ENCODE measurements at places on chromosomes 7 and 10.

DNA sequence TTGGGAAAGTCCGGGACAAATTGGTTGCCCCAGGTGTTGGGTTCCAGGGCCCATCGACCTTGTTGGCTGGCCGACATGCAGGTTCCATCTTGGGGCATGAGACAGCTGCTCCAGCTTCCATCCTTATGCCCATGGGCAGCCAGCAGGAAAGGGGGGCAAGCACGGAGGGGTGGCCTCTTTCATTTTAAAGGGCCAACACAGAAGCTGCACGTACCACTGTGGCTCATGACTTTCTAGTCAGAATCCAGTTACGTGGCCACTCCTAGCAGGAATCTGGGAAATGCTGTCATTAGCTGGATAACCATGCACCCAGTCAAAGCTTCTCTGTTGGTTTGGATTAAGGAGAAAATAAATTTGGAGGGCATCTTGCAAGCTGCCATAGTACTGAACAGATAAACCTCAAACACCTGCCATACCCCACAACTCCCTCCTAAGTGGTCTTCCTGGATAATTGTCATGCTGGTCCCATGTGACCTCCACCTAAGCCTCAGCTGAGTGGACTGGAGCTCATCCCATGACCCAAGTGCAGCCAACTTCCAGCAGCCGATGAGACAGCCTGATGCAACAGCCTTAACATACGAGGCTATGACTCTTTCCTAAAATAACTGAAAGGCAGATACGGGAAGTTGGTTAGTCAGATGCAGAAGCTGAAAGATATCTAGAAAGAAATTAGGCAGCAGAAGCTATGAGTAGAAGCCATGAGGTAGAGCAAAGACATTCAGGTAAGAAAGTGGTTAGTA lies 21.4 kb upstream of the GSDME start:
- no peaks in the 10 kb centered on the region for H3K27me3 ChIP-seq
- peaks cover 1% of the 10 kb centered on the region for H3K36me3 ChIP-seq
- H3K4me1 ChIP-seq: no peaks in the 10 kb centered on the region
- H3K27ac ChIP-seq: no peak overlapping the region
- DNase-seq: no peak
- no peak overlapping the region for H3K4me3 ChIP-seq

DNA sequence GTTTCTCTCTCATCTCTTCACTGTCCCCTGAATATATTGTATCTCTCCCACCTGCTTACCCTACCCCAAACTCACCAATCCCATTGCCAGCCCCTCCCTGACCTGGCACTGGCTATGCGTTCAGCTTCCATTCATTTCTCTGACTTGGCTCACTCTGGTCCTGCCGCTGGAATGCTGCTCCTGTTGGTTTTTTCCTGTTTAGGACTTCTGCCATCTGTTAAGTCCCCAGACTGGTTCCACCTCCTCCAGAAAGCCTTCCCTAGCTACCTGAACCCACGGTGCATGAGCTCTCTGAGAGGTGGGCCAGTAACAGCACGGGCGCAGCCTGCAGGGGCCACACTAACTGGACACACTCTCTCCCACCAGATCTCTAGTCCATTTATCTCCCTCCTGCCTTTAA lies 80.2 kb downstream of the HIF1AN start:
- no peaks in the 10 kb centered on the region for H3K4me1 ChIP-seq
- peaks cover 91% of the 10 kb centered on the region for H3K27me3 ChIP-seq
- H3K36me3 ChIP-seq: no peaks in the 10 kb centered on the region
- no peak overlapping the region for H3K27ac ChIP-seq

DNA sequence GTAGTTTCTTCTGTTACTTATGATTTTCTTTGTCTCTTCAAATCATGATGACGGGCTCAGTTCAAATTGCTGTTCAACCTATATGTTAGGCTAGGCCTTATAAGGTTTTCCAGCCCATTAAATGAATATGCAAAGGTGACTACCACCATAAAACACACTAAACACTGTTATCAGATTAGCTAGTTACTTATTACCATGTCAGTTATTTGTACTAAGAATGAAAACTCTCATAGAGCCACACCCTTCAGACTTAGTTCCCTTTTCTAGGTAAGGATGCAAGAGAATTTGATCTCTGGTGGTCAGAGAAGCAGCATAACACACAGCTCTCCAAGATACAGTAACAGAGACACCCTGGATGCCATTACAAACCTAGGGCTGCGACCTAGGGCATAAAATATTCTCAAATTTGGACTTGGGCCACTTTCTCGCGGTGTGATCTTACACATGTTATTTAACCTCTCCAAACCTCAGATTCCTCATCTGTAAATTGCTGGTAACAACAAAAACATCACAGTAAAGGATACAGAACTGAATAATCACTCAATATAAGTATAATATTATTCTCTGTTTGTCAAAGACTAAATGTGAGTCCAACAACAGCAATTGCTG lies 35.6 kb downstream of the ANKMY2 start:
- peaks cover 3% of the 10 kb centered on the region for H3K4me1 ChIP-seq
- no peak for DNase-seq
- H3K36me3 ChIP-seq: peaks cover 6% of the 10 kb centered on the region
- H3K4me3 ChIP-seq: no peak overlapping the region
- H3K27ac ChIP-seq: no peak overlapping the region
- H3K27me3 ChIP-seq: no peaks in the 10 kb centered on the region

- H3K36me3 ChIP-seq: no peaks in the 10 kb centered on the region
- H3K27ac ChIP-seq: no peak overlapping the region
- H3K4me3 ChIP-seq: no peak overlapping the region
- DNase-seq: no peak
- H3K4me1 ChIP-seq: peaks cover 37% of the 10 kb centered on the region
- H3K27me3 ChIP-seq: no peaks in the 10 kb centered on the region
Measured at GRCh38 chr10:29356931-29357330, 68.1 kb downstream of the LYZL1 start.

GRCh38 chr7:76020031-76020714 lies 25.8 kb upstream of the TMEM120A start:
- no peaks in the 10 kb centered on the region for H3K27me3 ChIP-seq
- no peak overlapping the region for H3K4me3 ChIP-seq
- DNase-seq: peak; percentile 73
- peaks cover 23% of the 10 kb centered on the region for H3K36me3 ChIP-seq
- peaks cover 3% of the 10 kb centered on the region for H3K4me1 ChIP-seq
- peak overlapping the region; percentile 67 for H3K27ac ChIP-seq
